ENCODE measurements at places on chromosomes 3 and 15.

DNA sequence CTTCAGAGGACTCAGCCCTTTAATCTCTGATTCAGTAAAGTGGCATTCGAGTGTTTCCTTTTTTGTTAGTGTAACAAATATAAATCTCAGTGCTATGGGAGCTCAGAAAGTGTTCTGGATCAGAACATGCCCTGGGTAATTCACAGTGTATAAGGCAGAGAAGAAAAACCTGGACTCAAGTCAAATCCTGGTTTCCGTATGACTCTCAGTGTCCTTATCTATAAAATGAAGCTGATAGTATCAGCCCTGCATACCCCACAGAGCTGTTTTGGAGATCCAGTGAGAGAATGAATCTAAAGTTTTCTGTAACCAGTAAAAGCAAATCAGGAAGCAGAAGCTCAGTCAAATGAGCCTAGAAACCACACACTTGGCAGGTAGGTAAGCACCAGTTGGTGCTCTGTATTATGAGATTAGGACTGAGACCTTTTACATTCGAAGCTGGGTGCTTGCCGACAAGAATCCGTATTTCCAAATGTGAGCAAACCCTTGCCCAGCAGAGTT, 67.2 kb downstream of the IL1RAP start:
- no peak for DNase-seq

DNA sequence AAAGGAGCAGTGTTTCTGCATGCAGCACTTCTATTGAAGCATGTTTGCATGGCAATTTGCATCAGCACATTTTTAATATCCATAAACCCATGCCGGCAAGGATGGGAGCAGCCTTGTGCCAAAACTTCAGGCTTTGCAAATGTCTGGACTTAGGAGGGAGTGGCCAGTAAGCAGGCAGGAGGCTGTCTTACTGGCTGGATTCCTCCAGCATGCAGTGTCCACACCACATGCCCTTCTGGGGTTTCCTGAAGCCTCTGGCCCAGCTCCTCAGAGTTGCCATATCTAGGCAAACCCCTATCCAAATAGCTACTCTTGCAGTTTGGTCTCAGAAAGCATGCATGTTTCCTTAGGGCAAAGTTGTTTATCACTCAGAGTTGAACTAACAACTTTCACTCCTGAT, 139.1 kb upstream of the MRPS22 start:
- DNase-seq: no peak

DNA sequence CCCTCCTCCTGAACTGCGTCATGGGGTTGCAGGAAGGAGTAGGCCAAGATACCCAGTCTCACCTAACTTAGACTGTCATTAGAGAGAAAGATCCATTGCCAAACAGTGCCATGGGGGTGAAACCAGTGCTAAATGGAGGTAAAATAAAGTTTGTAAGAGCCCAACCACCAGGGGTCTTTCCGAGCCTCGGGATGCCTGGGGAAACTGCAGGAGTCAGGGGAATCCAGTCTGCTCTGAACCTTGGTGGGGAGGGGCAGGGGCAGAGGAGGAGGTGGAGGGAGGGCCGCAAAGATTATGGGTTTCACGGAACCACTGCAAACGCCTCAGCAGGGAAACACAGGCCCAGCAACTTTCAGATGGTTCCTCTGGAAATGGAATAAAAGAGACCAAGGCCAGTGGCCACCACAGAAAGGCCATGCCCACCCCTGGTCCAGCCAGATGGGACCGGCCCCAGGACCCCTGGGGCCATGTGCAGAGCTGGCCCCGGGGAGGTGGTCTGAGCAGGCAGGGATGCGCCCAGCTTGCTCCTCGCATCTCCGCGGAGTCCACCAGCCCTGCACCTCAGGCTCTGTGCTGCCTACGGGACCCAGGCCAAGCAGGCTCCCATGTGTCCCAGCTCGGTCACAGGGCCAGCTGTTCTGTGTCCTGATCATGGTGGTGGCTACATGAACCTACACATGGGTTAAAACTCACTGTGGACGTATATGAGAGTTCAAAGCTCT, 19.8 kb upstream of the GP9 start:
- DNase-seq: no peak

DNA sequence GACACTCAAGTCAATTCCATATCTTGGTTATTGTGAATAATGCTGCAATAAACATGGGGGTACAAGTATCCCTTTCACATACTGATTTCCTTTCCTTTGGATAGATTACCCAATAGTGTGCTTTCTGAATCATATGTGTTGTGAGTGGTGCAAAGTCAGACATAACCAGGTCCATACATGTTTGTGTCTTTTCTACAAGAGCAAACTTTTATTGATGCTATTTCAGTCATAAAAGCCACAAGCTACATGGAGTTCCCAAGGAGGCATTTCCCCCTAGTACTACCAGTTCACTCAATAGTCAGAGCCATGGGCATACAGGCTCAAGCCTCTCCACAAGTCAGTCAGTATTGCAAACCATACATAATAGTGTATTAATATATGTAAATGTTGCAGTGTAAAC, 10.1 kb downstream of the CEP63 start:
- no peak for DNase-seq

DNA sequence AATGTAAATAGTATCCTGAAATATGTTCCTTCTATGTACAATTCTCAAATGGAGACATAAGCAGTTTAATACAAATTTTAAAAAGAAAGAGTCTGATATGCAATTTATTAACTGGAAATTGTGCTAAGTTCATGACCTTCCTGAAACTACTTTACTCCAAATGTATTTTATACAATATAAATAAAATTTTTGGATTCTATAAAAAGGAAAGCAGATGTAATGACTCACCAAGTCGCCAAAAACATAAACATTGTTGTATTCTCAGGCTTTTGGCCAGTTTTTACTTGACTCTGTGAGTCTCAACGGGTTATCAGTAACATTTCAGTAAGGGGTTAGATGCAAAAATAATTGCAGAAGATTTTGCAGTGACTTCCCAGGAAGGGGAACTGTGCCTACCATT, 948.2 kb downstream of the EPHA3 start:
- no peak for DNase-seq

DNA sequence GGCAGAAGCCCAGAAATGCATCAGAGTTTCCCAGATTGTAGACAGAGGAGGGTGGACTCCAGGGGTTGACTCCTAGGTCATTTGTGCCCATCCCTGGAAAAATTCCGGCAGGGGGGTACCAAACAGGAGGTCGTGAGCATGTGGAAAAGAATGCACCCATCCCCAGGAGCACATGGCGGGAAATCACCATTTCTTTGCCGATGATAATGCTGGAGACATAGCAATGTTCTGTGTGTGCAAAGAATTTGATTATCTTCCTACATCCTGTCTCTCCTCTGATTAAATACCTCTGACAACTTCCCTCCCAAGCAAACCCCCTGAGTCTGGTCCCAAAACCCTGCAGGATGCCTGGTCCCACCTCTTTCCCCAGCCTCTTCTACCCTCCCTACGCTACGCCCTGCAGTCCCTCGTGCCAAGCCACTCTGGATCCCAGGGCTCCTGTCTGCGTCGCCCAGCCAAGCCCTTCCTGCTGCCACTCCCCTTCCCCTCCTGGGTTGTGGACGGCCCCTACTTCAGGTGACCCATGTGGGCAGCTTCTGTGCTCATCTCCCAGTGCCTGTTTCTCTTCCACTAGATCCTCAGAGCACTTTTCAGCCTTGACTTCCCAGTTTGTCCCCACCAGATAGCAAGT, 15.8 kb downstream of the WNT7A start:
- DNase-seq: no peak

DNA sequence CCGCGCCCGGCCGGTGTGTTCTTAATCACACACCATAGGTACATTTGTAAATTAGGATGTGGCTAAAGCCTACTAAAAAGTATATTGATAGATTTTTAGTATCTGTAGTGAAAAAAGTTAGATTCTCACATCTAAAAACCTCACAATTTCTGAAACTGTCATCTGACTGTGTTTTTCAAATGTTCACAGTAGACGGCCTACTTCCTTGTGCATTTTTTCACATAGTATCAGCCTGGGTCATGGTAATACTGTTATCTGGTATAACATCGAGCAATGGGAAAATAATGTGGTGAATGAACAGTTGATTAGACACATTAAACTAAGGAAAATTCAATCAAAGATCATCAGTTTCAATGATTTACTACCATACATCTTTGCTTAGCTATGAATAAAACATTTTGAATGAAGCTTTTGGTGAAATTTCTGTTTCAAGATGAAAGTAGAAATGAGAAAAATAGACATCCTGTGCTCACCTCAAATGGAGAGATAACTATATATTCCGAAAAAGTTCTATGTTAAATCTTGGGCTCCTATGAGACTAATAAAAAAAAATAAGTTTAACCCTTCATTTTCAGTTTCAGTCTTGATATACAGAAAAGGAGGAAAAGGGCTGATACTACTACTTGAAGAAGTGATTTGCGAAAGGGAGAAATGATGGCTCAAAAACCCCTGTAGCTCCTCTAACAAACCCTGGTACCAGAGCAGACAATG, 262.7 kb downstream of the ZBTB20 start:
- DNase-seq: no peak
